ENCODE measurements at places on chromosomes 4 and X.

- DNase-seq, result peak; percentile 44
Observed at GRCh38 chr4:119106036-119107000, 29.3 kb upstream of the MYOZ2 start.

DNA sequence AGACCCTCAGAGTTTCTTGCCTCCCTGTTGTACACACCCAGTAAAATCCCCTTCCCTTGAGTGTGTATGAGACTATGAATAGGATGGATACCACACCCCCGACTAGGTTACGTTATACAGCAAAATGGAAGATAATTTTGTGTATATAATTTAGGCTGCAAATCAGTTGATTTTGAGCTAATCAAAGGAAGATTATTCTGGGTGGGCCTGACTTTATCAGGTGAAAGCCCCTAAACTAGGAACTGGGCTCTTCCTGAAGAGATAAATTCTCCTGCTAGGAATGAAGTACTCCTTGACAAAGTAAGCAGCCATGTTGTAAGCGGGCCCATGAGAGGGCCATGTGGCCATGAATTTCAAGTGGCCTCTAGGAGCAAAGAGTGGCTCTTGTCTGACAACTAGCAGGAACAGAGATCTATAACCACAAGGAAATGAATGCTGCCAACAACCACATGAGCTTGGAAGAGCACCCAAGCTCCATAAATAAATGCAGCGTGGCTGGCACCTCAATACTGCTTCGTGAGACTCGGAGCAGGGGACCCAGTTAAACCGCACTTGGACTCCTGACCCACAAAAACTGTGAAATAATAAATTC lies 646.4 kb downstream of the IL1RAPL1 start:
- DNase-seq, result no peak

GRCh38 chr4:101941816-101942358 lies 151.4 kb downstream of the BANK1 start:
- no peak for DNase-seq

GRCh38 chr4:64079316-64079715 lies 329.9 kb downstream of the TECRL start:
- DNase-seq, result no peak

- peak; percentile 4 for DNase-seq
Observed at GRCh38 chrX:75156531-75156945, 455 bp upstream of the ABCB7 start.

GRCh38 chr4:52743444-52744019 lies 7.7 kb downstream of the ERVMER34-1 start:
- DNase-seq, result no peak

- peak; percentile 61 for DNase-seq
Observed at GRCh38 chr4:177235026-177235425, 74.6 kb upstream of the NEIL3 start.

DNA sequence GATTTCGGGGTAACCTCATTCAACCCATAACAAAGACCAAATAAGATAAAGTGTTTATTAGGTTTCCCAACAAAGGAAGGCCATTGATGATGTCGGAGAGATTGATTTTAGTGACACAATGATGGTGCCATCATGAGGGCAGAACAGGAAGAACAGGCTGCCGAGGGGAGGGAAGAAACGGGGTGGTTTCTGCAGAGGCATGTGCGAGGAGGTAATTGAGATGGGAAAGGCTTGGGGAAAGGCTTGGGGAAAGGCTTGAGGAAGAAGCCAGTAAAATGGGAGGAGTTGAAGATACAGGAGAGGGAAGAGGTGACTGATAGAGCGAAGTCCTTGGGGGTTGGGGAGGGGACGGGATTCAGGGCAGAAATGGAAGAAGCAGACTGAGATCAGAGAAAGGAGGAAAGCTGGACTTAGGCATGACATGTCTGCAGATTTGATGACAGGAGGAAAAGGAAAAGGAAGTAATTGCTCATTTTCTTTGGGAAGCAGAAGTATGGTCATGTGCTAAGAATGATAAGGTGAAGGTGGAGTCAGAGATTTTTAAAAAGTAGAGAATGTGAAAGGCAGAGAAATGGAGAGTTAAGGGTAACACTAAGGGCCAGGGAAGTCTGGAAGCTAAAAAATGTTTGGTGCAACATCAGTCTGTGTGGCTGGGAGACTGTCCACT lies 6.0 kb downstream of the HPSE start:
- peak; percentile 9 for DNase-seq

DNA sequence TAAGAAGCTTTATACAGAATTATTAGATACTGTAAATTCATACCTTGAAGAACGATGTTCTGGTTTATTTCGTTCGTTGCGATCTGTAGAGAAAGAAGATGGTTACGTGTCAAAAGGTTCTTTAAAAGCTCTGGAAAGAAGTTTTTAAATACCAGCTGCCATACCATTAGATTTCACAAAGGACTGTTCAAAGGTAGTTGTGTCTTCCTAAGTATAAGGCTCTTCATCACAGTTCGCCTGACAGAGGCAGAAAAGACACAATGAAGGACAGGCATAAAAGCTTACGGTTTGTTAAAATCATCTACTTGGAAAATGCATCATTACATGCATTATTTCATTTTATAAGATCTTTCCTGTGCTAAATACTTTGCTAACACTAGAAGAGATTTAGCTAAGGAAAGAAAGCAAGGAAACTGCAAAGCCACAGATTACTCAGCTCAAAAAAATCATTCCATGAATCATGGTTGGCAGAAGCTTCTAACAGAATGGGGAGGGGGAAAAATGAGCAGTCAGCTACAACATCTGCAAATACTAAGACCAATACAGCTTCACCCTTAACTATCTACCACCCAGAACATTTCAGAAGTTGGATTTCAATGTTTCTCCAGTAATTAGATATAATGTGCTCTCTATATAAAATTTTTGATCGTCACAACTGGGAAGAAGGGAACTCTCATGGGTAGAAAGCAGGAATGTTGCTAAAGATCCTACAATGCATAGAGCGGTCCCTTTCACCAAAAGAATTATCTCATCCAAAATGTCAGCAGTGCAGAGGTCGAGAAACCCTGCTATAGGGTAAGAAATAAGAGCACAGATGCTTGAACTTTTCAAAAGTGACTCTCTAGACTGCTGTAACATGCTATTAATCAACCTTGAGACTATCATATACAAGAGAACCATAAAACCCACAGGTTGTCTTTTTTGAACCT lies 50.7 kb upstream of the PRSS48 start:
- peak; percentile 84 for DNase-seq

DNA sequence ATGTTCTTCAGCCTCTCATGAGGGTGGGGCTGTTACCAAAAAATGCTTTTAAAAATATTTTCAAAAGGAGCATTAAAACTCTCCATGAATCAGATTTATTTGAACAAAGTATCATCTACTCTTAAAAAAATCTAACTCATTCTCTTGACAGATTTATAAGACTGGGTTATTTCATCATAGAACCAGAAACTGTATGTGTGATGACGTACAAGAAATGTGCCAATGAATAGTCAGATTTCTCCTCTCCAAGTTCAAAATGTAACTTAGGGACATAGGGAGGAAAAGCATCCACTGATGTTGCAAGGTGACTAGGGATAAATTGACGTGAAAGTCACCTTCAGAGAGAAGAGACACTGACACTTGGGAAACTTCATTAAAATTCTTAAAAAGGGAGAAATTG lies 89.1 kb upstream of the CLNK start:
- DNase-seq, result no peak

- DNase-seq, result no peak
Observed at GRCh38 chr4:94798808-94799207, 41.1 kb downstream of the BMPR1B start.

- no peak for DNase-seq
Observed at GRCh38 chr4:155173371-155173770, 35.1 kb upstream of the NPY2R start.

DNA sequence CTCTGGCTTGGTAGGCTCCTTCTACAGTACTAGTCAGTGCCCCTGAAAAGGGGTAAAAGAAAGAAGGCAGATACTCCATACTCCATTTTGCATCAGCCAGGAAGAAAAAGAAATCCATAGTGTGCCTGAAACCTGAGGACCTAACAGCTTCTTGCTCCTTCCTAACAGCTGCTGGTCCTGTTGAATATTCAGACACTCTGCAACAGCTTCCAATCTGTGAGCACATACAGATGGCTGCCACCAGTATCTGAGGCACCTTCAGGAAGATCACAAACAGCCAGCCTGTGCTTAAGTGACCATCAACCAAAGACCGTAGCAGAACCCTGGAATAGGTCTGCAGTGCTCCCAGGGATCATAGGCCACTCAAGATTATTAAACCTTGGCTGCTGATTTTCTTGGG lies 4.3 kb downstream of the GIMD1 start:
- DNase-seq, result no peak

GRCh38 chr4:170007113-170007512 lies 19.1 kb downstream of the MFAP3L start:
- no peak for DNase-seq

- DNase-seq, result no peak
Observed at GRCh38 chr4:154332681-154333421, 158.7 kb downstream of the DCHS2 start.

Measured in EL (cell line).